Mesothelial cell of epicardium (in vitro differentiated cells): ENCODE measurements at places on chromosomes 7 and 10. TPM values are rescaled to one million over a fixed set of nuclear protein-coding genes. Genes with fewer than 3 reads are reported as not detected.

Gene FAM25G
- not detected in 3 replicates for total RNA-seq

Gene MYO1G
- 0.65 to 0.69 TPM (median 0.66 TPM) in 3 replicates for total RNA-seq

Gene CNPY1
- total RNA-seq = not detected in 3 replicates

Gene NPSR1
- total RNA-seq = not detected in 3 replicates

GRCh38 chr10:79189853-79190435 is 121.2 kb downstream of the ZMIZ1 start:
- no peak overlapping the region for H3K27ac ChIP-seq
- peaks cover 12% of the 10 kb centered on the region for H3K36me3 ChIP-seq
- no peak for DNase-seq
- peaks cover 46% of the 10 kb centered on the region for H3K4me1 ChIP-seq
- H3K27me3 ChIP-seq = no peaks in the 10 kb centered on the region

GRCh38 chr7:147509035-147509501 is 1081.5 kb upstream of the C7orf33 start:
- H3K27me3 ChIP-seq = no peaks in the 10 kb centered on the region
- peak overlapping the region; percentile 47 for H3K27ac ChIP-seq
- DNase-seq = no peak
- H3K4me3 ChIP-seq = no peak overlapping the region
- peaks cover 33% of the 10 kb centered on the region for H3K4me1 ChIP-seq

- H3K4me3 ChIP-seq = no peak overlapping the region
- peaks cover 7% of the 10 kb centered on the region for H3K27me3 ChIP-seq
- no peaks in the 10 kb centered on the region for H3K36me3 ChIP-seq
- H3K27ac ChIP-seq = no peak overlapping the region
- peaks cover 11% of the 10 kb centered on the region for H3K4me1 ChIP-seq
Observed at GRCh38 chr7:147861058-147861716, 729.4 kb upstream of the C7orf33 start.

DNA sequence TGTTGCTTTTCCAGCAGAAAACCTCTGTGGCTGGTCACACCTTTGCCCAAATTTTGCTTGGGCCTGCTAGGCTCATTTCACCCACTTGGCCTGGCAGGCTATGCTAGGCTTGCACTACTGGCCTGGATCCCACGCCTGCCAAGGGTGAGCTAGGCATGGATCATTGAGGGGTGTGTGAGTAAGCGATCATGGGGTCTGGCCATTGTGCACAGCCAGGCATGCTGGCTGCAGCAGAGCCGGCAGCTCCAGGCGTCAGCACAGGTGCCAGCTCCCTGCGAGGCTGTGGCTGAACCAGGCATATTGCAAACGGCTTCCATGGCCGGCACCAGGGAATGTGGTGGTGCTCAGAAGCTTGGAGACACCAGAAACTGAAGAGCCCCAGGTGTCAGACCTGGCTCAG is 19.2 kb downstream of the CFAP70 start:
- H3K27ac ChIP-seq = no peak overlapping the region
- no peaks in the 10 kb centered on the region for H3K27me3 ChIP-seq
- no peak overlapping the region for H3K4me3 ChIP-seq

- peak overlapping the region; percentile 64 for H3K27ac ChIP-seq
- no peak for DNase-seq
- H3K4me3 ChIP-seq = no peak overlapping the region
- peaks cover 28% of the 10 kb centered on the region for H3K4me1 ChIP-seq
- H3K27me3 ChIP-seq = peaks cover 3% of the 10 kb centered on the region
Observed at GRCh38 chr10:114256822-114257221, 17.8 kb downstream of the VWA2 start.

DNA sequence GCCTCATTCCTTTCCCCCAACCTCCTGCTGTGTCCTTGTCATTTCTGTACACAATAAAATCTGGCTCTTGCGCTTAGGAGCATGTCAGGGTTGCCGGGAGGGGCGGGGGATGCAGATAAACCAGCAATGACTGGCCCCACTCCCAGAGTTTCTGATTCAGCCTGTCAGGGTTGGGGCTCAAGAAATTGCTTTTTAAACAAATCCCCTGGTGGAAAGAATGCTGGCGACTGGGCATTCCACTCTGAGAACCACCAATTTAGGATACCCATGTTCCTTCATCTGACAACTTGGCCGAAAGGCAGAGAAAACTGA is 376.4 kb downstream of the TCERG1L start:
- peaks cover 57% of the 10 kb centered on the region for H3K4me1 ChIP-seq
- no peak for DNase-seq
- H3K4me3 ChIP-seq = no peak overlapping the region
